Activated naive CD4-positive, alpha-beta T cell (primary cell): ENCODE measurements at places on chromosomes 6 and 20.
A peak's percentile ranks its signal among the peaks of the same experiment; 100 is the strongest.

DNA sequence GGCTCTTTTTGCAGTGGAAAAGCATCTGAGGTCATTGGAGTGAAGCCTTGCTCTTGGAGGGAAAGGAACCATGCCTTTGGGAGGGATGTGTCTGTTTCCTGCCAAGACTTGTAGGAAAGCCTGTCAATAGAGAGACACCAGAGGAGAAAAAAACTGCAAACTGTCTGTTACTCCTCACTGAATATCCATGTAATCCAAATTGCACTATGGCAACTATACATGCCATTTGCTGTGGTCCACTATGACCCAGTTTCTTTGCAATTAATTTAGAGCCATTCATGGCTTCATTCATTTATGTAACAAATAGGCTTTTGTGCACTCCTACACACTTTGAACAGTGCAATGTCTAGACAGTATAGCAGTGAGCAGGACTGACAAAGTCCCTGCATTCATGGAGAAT, 296.5 kb downstream of the SLC35F1 start:
- DNase-seq = no peak

GRCh38 chr6:7922596-7922995, 12.0 kb upstream of the TXNDC5 start:
- DNase-seq = no peak

DNA sequence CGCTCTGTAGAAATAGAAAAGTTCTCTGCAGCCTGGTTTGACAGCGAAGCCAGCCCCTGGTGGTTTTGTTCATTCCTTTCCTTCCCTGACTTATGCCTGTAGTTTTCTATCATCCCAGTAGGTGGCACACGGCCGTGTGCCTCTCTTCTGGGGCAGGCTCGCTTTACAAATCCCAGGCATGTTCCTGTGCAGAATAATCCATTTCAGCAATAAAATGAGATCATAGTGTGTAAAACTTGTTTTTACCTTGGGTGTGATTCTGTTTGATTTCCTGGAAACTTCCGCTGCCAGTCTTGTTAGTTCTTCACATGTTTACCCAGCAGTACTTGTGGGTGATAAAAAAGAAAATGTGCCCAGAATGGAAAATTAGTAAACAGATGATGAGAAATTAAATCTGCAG, 7.4 kb upstream of the INSM1 start:
- DNase-seq = no peak

DNA sequence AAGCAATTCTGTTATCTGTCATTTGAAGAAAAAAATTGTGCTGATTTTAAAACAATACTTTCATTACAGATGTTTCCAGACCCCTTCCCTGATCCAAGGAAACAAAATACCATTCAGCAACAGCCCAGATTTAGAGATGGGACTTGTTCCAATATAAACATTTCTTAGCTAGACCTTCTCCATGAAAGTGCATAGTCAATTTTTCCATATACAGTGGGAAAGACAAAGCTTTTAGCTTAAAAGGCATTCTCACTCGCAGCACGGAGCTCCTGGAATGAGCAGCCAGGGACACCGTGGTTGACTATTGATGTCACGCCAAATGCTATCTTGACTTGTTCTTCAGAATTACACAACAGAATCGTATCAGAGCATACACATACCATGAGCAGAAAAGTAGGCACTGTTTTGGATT, 21.5 kb downstream of the LAMA4 start:
- DNase-seq = no peak

DNA sequence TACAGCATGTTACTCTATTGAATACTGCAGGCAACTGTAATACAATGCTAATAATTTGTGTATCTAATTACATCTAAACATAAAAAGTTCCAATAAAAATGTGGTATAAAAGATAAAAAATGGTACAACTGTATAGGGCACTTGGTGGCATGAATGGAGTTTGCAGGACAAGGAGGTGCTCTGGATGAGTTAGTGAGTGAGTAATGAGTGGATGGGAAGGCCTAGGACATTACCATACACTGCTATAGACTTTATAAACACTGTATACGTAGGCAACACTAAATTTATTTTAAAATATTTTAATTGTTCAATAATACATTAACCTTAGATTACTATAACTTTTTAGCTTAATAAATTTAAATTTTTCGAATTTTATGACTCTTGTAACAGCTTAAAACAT, 579.6 kb upstream of the MAN1A1 start:
- no peak for DNase-seq

- DNase-seq = no peak
Measured at GRCh38 chr6:117195728-117196127, 69.6 kb upstream of the VGLL2 start.

DNA sequence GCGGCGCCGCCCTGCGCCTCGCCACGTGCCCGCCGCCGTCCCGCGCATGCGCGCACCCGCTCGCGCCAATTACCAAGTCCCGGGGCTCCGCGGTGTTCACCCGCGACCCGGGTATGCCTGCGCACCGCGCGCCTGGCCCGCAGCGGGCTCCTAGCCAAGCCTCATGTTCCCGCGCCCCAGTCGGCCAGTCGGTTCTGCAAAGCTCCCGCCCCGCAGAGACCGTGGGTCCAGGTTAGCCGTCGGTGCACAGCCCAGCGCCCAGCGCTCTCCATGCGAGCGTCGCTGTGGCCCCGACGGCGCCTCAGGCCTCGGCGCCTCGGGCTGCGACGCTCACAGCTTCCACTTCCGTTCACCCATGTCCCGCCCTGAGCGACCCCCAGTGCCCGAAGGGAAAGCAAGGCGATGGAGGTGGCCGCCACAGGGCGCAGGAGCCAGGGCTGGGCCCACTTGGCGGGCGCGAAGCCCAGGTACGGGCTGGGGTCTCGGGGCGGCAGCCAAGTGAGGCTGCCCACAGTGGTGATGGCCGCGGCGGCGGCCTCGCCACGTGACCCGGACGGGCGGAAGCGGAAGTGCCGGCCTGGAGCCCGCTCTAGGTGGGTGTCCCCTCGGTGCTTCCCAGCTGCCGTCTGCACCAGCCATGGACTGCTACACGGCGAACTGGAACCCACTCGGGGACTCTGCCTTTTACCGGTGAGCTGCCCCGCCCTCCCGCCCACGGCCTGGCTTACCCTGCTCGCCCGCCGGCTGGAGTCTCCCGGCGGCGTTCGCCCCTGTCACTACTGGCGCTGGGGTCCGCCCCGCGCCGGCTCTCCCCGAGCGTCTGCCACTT, at the start of the genes PCED1A and VPS16:
Gene PCED1A (minus strand): TSS at position 518 of the 829 bp plus-strand sequence. CDS start 743 bp downstream, outside the sequence.
Gene VPS16 (plus strand): TSS at position 608 of the 829 bp plus-strand sequence. CDS start 30 bp downstream, at position 638.
- DNase-seq = peak; percentile 69

DNA sequence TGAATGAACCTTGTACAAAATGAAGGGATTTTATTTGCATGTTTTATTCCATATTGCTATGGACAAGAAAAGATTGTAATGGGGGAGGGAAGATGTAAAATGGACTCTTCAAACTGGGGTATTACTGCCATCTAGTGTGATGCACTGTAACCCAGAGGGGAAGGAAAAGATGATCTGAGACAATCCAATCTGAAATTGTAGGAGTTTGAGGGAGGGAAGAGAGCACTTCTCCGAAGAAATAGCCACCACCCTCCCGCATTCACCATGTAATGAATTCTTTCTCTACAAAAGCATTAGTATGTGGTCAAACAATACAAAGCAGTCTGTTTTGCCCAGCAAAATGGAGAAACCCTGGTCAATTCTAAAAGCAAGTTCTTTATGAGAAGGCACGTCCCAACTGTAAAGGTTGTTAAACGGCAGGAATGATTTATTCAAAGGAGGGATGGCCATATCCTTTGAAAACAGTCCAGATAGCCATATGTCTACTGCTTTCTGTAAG, 679.5 kb upstream of the NRSN1 start:
- no peak for DNase-seq

- DNase-seq = no peak
Measured at GRCh38 chr20:13857304-13857703, 72.5 kb downstream of the NDUFAF5 start.

DNA sequence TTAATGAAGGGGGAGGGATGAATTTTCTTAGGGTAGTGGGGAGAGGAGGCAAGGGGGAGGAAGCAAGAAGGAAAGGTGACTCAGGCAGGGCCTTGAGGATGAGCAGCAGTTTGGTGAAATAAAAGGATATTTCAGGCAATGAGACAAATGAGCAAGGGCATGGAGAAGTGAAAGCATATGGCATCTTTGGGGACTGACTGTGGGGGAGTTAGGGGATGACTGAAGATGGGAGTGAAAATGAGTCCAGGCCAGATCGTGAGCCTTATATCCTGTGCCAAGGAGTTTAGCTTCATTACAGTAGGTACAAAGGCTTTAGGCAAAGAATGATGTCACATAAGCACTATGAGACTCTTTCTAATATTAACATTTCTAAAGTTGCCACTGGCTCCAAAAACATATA, 51.9 kb downstream of the ILRUN start:
- no peak for DNase-seq

GRCh38 chr20:40953856-40954255, 74.8 kb upstream of the TOP1 start:
- DNase-seq = no peak

DNA sequence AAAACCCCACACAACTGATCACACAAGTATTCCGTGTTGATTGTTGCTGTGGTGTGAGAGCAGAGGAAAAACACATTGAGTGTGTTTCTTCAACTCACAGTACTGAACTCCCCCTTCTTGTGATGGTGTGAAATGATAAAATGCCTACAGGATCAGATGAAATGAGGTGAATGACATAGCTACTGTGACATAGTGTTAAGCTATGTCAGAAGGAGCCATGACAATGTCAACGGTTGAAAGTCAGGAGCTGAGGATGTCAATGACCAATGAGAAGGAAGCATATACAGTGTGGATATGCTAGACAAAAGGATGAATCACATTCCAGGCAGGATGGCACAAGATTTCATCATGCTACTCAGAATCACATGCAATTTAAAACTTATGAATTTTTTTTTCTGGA, 38.8 kb downstream of the WASF1 start:
- DNase-seq = no peak

DNA sequence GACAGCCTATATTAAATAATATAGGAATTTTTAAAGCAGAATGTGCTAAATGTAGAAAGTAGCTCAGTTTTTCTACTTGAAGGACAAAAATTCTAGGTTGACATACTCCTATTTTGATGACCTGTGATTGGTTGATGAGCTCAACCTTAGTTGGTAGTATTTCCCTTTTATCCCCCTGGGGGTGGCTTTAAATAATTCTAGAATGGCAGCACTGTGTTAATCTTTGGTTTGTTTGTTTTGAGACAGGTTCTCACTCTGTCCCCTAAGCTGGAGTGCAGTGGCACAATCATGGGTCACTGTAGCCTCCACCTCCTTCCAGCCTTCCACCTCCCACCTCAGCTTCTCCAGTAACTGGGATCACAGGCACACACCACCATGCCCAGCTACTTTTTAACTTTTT, 29.2 kb downstream of the FARS2 start:
- DNase-seq = no peak

GRCh38 chr6:93792746-93793145, 373.4 kb upstream of the EPHA7 start:
- DNase-seq = no peak

- no peak for DNase-seq
Measured at GRCh38 chr6:24126586-24127192, 674 bp downstream of the NRSN1 start.

- DNase-seq = no peak
Measured at GRCh38 chr6:72712910-72713309, 91.0 kb downstream of the KCNQ5 start.

DNA sequence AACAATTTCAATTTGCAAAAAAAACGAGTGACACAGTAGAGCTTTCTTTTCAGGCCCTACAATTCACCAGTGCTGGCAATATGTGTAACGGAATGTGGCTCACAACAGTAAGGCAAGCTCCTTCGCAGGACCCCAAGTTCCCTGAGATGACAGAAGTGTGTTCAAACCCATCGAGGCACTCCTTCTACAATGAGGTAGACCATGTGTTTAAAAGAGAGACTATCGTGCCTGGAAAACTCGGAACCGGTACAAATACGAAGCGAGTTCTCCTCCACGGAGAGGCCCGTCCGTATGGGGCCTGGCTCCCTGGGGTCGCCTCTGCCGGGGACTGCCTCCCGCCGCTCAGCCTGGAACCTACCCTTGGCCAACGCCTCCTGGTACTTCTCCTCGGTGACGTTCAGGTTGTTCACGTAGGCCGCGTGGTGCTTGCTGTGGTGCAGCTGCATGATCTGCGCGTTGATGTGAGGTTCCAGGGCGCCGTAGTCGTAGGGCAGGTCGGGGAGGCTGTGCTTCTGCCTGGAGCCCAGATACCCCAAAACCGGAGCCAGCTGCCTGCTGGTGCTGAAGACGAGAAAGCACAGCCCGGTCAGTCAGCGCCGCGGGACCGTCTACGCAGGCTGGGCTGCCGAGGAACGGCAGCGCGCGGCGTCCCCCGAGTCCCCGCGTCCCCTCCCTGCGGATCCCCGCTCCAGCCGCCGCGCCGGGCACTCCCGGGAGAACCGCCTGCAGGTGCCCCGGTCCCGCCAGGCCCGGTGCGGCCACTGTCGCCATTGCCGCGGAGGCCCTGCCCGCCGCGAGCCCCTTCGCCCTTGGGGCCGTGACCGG, 526 bp downstream of the SOD2 start:
- peak; percentile 42 for DNase-seq

DNA sequence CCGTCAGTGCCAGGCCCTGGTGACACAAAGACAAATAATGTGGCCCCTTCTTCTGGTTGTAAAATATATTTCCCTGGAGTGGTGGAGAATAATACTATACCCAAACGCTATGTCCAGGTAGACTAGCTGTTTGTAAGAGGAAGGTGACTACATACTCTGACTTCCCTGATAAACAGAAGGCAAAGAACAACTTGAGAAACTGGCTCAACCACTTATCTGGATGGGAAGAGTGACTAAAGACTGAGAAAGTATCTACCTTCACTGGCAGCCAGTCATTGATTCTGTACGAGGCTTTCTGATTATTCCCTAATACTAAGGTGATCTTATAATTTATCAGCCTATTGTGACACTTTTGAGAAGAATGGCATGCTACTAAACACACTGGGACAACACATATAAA, 569.7 kb downstream of the EPHA7 start:
- no peak for DNase-seq
